ENCODE measurements at places on chromosomes 4 and X.

DNA sequence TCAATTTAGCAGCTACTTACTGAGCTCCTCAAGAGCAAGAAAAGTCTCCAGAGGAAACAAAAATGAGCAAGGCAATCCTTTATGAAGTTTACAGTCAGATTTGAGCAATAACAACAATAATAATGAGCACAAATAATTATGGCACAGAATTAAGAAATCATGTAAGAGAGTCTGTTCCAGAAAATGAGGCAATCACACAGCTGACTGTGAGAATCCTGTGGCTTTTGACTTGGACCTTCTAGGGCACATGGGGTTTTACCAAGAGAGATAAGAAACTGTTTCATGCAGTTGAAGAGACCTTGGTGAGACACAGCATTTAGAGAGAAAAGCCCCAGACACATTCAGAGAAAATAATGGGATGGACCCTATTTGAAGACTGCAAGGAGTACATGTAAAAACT is 362.6 kb upstream of the MAGEB2 start:
- no peak for DNase-seq

- no peak for DNase-seq
These were observed 76.6 kb downstream of the MBNL3 start for GRCh38 chrX:132412208-132412607.

DNA sequence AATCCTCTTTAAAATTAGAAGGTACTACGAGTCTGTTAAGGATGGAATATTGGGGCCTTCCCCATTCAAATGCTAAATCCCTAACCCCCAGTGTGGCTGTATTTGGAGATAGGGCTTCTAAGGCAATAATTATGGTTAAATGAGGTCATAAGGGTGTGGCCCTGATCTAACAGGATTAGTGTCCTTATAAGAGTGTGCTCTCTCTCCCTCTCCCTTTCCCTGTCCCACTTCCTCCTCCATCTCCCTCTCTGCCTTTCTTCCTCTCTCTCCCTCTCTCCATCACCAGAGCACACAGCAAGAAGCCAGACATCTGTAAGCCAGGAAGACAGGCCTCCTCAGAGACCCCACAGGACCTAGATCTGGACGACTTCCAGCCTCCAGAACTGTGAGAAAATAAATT is 116.9 kb downstream of the COL25A1 start:
- no peak for DNase-seq

DNA sequence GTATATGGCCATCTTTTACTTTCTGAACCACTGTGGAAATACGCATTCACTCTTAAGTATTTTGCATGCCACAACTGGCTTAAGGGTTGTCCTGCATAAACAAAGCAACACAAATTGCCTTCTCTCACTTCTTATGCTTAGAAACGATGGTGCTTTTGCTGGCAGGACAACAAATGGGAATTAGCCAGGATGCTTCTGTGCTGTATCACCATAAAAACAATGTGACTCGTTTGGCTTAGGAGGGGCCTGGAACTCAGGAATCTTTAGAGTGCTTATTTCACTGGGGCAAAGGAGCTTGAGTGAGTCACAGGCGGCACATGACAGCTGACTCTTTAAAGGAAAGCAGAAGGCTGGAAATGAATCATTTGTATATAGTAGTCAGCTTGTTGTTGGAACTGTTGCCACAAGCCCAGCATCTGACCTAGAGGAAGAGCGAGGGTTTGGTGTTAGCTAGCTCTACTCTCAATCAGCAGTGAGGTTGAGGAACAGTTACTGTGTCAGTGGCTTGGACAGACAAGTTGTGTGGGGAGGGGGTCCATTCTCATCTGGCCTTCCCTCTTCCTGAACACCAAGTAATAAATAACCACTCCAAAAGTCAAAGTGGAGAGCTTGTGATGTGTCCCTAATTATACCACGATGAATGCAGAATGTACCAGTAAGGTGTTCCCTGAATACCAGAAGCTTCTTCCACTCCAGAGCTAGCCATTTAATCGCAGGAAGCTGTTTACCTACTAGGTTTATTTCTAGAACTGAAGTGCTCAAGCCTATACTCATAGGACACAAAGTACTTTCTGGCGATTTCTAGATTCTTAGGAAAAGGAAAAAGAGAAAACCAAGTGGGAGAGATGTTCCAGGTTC is 293.1 kb downstream of the CAMK2D start:
- peak; percentile 100 for DNase-seq

DNA sequence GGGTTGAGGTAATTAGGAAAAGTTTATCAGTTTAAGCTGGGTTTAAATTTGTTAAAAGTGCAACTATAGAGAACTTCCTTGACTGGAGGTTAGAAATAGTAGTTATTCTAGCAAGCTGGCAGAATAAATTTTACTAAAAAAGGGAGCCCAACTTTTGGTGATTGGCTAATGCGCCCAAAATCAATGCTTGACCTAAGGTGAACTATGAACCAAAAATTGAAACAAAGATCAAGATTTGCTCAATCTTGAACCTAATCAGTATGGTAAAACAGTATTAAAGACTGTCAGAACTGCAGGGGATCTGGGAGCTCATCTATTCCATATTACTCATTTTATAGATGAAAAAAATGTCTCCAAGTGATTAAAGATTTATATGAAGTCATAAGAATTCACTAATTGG is 6.1 kb upstream of the SPATA18 start:
- DNase-seq = no peak

- DNase-seq = no peak
These were observed 60.1 kb downstream of the RFC1 start for GRCh38 chr4:39305912-39306677.

- no peak for DNase-seq
These were observed 9.4 kb downstream of the TMEM271 start for GRCh38 chr4:566508-567295.

DNA sequence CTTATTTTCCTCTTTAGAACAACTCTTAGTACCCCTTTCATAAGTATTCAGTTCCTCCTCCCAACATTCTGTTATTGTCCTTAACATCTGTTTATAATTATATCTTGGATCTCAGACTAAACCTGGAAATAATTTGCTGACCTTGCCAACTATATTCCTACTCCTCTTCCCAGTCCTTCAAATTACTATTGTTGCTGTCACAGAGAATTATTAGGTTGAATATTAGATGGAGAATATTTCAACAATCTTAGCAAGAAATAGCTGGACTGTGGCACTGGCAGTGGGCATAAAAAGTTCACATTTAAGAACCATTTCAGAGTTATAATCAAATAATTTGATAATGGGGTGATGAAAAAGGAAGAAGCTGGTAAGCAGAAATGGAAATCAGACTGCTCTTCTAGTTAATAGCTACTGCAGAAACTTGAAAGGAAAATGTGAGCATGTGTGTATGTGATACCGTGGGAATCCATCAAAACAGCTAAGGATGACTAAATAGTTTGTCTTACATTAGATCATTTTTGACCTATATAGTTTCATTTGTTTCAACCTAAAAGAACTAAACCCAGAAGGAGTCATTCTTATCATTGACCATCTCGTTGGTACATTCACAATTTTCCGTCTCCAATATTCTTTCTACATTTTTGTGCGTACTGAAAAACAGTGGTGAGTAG is 43.3 kb upstream of the PRDM8 start:
- peak; percentile 42 for DNase-seq

- no peak for DNase-seq
These were observed 145.7 kb downstream of the RELL1 start for GRCh38 chr4:37540486-37540885.

GRCh38 chrX:102840871-102841705 is 96.0 kb upstream of the RAB40AL start:
- no peak for DNase-seq

DNA sequence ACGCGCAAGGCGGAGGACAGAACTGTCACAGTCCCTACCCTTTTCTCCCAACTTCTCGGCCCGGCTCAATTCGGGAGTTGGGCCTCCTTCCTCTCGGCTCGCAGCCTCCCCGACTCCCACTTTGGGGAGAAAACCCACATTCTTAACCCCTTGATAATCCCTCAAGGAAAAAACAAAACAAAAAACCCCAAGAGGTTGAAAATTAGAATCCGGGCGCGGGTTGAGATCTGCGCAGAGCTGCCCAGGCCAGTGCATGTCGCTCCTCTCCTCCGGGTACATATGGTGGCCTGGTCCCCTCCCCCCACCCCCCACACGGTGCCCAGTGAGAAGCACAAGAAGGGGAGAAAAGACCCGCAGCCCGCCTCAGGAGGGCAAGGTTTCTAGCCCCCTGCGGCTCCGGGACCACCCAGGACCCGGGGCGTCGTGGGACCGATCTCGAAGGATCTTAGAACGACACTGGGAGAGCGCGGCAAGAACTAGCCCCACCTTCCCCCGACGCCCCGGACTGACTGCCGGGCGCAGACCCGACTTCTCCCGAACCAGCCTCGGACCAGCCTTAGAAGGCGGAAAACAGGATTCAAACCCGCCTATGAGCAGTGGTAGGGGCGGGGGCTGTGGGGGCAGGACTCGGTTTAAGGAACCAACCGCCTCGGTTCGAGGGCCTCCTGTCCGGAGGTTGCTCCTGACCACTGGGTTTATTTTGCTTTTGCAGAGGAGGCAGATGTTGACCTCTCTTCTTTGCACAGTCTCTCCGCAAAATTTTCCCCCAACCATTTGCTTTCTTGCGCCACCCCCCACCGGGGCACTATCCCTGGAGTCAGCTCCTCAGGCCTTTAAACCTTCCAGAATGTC is 2.5 kb upstream of the PDGFRA start:
- peak; percentile 63 for DNase-seq

GRCh38 chr4:11704186-11704830 is 275.6 kb upstream of the HS3ST1 start:
- no peak for DNase-seq

DNA sequence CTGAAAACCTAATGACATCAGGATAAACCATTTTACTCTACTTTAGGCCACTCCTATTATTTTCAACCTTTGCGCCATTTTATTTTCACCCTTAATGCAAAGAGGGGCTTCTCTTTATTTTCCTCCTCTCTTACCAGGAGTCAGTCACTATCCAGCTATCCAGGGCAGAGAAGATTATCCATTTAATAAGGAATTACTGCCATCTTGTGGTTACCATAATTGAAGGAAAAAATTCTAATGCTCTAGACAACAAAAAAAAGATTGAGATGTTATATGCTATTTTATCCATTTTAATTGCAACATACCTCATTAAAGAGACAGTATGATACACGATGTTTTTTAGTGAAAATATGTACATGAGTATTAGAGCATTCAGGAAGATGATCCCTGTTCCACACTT is 514.5 kb upstream of the FAM241A start:
- DNase-seq = peak; percentile 48

DNA sequence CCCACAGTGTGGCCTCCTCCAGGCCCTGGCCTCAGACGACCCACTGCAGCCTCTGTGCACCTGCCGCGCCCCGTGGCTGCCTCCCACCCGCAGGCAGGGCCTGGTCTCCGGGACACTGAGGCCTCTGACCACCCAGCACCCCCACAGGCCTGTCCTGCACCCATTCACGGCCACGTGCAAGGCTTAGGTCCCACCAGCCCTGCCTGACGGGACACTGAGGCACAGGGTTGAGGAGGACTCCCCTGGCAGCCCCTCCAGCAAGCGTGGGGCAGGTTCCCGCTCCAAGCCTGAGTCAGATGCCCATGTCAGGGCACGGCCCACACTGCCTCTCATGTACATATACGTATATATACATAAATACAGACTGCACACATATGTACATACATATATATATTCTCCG is 23.5 kb downstream of the NELFA start:
- no peak for DNase-seq

DNA sequence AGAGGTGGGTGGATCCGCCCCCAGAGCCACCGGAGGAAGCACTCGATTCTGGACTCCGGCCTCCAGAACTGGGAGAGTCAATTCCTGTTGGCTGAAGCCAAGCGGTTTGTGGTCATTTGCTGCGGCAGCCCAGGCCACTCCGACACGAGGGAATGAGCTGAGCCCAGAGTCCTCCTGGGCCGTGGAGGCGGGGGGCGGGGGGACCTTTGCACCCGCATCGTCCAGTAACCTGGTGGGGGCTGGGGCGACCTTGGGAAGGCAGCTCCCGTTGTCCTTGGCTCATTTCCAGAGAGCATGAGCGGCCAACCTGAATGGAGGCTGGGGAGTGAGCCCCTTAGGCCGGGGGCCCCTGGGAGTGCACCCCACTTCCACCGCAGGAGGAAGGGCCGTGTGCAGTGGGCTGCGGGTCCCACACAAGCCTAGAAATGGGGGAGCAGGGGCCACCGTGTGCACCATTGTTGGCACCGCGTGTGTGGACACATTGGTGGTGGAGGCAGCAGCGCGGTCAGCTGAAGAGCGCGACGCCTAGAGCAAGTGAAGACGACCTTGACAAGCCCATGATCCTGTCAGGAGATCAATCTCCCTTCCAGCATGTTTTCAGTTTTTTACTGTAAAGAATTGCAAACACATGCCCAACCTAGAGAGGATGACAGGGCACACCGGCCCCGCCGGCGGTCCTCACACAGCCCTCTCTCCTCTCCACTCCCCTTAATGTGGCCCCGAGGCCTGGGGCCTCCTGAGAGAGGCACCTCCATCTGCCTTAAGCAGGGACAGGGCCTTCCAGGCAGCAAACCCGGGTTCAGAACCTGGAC is 19.9 kb upstream of the DUSP9 start:
- DNase-seq = no peak

GRCh38 chr4:168794881-168795280 is 215.2 kb downstream of the CBR4 start:
- no peak for DNase-seq

Measured in HFFc6 (cell line).